ENCODE measurements at places on chromosomes 3 and 15.

DNA sequence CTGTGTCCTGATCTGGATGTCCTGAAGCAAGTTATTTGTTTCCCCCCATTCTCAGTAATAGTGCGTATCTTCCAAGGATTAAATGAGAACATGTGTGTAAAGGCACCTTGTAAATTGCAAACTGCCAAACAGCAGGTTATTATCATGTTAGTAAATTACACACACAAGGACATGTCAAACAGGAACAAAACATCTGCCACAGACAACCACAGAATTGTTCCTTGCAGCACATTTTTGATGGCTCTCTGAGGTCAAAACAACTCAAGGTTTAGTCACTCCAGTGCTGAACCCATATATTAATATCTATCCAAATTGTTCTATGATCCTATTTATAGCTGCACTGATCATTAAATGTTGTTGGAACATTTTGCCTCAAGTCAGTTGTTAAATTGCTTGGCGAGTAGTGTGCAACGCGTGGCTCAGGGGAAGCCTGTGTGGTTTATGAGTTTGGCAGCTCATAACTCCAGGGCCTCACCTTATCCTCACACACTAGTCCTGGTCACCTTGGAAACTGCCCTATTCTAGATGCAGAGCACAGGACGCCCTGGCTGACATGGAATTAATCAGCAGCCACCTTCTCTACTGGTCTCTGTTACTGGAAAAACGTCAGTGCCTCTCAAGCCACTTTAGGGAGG lies 46.3 kb upstream of the CDV3 start:
- DNase-seq: no peak

GRCh38 chr3:110193074-110193473 lies 855.7 kb upstream of the DPPA4 start:
- DNase-seq: no peak

GRCh38 chr3:99485286-99485685 lies 153.1 kb upstream of the COL8A1 start:
- DNase-seq: no peak

- no peak for DNase-seq
These were observed 87.2 kb upstream of the MLF1 start for GRCh38 chr3:158483701-158484235.

DNA sequence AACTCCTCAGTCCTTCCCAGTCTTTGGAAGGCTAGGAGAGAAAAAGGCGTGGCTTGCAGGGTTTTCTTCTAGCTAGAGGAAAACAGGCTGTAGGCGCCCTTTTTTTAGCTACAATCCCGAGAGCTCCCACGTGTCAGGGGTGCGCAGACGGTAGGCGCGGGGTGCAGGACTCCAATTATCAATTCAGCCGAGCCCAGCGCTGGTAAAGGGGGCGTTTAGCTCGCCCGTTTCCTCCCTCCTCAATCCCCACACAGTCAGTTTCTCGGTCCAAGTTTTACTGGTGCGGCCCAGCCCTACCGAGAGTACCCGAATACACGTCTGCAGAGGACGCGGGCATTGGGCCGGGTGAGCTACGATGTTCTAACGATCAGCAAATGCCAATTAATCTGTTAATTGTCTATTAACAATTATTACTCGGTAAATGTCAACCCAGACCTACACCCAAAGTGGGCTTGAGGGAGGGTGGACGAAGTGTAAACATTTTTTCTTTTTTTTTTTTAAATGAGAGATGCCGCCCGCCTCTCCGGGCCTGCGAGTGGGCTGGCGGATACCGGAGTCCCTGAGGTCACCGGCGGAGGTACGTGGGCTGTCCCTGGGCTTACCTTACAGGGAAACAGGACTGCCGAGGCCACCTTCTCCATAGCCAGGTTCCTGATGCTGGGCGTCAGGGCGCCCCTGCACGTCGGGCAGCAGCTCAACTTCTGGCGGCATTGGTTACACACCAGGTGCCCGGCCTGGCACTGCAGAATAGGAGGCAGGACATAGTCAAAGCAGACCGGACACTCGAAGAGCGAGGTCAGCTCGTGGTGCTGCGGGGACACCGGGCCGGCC lies 923 bp downstream of the SIAH2 start:
- DNase-seq: peak; percentile 30

- no peak for DNase-seq
These were observed 29.7 kb upstream of the SHC4 start for GRCh38 chr15:48993380-48993779.

GRCh38 chr15:65067645-65068402 lies at the start of gene RASL12:
TSS of gene RASL12 (minus strand) at chr15:65067991. CDS start at chr15:65067835, 156 bp downstream.
- DNase-seq: no peak

- no peak for DNase-seq
These were observed 24.2 kb upstream of the ZPLD1 start for GRCh38 chr3:102410616-102411015.

DNA sequence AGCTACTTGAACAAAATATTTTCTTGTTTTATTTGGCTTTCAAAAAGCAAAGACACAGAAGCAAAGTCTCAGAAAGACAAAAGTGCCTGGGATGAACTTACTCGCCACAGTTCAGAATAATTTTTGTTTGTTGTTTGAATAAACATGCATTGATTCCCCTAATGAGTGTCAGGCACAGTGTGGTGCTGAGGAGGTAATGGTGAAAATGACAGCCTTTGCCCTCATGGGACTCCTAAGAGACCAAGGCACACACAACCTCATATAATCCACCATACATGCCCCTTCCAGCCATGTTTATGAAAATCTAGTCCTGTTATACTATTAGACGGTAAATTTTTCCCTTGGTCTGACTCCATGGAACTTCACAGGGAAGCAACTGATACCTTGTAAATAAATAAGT lies 2.5 kb downstream of the GOLIM4 start:
- no peak for DNase-seq

DNA sequence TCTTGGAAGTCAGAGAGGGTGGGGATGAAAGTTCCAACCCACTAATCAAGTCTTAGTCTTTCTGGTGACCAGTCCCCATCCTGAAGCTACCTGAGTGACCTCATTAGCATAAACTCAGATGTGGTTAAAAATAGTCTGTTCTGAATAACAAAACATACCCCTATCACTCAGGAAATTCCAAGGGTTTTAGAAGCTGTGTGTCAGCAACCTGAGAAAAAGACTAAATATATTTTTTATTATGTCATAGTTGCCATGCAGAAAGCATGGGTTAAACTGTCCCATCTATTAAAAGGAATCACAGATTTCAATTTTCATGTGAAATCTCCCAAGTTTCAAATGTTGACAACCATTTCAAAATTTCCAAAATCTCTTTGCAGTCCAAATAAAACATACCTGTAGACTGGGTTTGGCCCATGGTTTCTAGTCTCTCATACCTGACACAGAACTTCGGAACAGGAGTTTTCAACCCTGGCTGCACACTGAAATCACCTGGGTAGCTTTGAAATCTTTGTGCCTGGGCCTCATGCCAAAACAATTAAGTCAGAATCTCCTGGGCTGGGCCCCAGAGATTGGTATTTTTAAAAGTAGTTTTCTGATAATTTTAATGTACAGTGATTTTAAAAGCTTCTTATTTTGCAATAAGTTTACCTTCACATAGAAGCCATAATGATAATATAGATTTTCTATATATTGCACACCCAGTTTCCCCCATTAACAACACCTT lies 476.3 kb downstream of the RBMS3 start:
- no peak for DNase-seq

- no peak for DNase-seq
These were observed 71.9 kb downstream of the MRPL46 start for GRCh38 chr15:88395241-88395640.

DNA sequence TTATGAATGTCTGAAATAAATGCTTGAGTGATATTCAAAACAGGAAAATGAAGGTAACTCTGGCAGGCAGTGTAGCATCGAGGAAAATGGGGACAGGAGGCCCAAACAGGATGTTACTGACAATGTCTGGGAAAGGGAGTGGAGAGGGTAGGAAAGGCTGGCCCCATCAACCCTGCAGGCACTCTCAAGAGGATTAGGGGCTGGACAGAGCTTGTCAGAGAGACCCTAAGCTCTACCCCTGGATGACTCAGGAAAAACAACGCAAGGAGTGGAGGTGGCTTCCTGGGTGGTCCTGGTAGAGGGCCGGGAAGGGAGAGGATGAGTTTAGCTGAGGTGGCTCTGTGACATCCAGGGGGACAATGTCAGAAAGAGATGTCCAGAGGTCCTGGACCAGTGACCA lies 106.0 kb downstream of the RYK start:
- DNase-seq: no peak

DNA sequence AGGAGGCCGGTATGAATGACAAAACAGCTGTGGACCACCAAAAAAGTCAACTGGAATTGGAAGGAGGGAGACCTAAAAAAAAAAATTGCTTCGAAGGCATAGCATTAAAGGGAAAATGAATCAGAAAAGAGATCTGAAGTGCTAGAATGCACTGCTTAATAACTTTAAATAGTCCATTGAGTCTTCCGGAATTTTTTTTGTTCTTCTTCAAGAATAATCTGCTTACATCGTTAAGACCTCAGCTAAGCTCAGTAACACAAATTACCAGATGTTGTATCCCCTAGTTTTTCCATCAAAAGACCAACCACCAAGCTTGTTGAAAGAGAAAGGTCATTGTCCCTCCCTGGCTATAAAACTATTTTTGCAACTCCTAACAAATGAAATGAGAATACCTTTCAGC lies 560.5 kb downstream of the NR2F2 start:
- DNase-seq: no peak

GRCh38 chr15:40242213-40242599 lies 3.3 kb downstream of the PAK6 start:
- DNase-seq: no peak

GRCh38 chr3:108428586-108428985 lies 81.8 kb downstream of the MYH15 start:
- DNase-seq: no peak

GRCh38 chr15:84807228-84807627 lies 9.9 kb upstream of the ALPK3 start:
- DNase-seq: no peak

Data from naive thymus-derived CD8-positive, alpha-beta T cell (primary cell).